NCI-H2081 treated with DMSO at 0.1 percent for 48 hours (cell line): ENCODE measurements at places on chromosomes 12 and 14.

- no peak for DNase-seq
These were observed 2.5 kb downstream of the RASSF3 start for GRCh38 chr12:64612843-64613242.

DNA sequence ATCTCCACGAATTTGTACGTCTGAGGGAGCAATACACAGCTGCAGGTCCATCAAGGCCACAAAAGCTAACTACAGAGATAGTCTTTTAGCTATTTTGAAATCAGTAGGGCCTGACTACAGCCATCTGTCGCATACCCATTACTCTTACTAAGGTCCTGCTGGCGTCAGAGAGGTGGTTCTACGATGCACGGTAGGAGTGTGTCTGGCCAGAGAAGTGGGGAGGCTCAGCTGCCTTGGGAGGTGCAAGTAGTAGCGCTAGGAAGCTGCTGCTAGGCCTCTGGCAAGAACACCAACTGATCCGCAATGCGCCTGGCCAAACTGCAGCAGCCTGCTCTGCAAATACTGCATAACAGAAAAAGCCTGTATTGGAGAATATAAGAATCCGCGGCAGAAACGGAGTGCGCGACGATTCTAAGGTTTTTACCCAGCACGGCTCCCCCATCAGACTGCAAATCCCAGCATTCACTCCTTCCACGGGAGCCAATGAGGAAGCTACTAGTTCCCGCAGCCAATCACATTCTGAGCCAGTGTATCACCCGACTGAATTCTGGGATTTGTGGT lies 743 bp upstream of the CAND1 start:
- peak; percentile 15 for DNase-seq

DNA sequence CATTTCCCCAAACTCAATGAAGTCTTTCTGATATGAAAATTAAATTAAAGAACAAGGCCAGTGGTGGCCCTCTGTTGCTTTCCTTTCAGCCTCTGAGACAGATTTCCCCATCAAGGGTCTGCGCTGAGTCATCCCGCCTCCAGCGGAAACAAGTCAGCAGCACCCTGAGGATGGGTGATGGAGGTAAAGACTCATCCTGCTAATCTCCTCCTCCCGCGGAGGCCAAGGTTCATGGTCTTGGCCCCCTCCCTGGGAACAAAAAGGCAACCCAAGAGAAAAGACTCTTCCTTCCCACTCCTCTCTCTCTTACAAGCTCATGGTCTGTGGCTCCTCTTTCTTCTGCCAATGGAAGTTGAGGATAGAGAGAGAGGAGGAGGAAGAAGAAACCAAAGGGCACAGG lies 9.0 kb upstream of the NUMB start:
- DNase-seq = no peak

DNA sequence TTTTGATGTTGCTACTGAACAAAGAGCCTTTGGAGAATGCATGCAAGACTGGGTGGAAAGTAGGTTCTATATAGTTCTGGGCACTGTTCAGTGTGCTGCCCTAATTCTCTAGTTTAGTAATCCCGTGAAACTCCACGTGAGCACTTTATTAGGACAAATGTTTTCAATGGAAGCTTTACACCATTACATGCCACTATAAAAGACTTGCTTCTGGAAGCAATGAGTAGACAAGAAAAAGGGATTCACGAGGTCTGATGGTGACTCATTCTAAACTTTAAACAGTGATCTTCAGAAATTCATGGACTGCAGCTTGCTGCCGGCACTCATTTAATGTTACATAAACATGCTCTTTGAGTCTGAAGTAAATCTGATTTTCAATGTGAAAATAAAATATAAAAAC lies 22.3 kb downstream of the ATG14 start:
- no peak for DNase-seq

DNA sequence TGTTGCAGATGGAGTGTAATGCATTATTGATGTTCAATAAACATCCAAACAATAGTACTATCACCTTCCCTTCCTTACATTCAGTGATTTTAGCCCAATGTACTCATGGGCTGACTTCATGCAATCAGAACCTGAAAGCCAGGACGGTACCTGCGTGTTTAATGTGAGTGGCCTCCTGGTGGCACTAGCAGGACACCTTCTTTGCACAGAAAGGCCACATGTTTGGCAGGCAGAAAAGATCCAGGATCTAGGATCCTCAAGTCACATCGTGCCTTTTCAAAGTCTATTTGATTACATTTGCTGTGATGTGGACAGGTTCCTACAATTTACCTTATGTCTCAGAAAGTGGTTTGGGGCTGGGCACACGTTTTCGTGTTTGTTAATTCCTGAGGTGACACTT lies 82.9 kb downstream of the NEDD1 start:
- DNase-seq = peak; percentile 38

- peak; percentile 74 for DNase-seq
These were observed 112.0 kb downstream of the SLC15A5 start for GRCh38 chr12:16165506-16165905.

DNA sequence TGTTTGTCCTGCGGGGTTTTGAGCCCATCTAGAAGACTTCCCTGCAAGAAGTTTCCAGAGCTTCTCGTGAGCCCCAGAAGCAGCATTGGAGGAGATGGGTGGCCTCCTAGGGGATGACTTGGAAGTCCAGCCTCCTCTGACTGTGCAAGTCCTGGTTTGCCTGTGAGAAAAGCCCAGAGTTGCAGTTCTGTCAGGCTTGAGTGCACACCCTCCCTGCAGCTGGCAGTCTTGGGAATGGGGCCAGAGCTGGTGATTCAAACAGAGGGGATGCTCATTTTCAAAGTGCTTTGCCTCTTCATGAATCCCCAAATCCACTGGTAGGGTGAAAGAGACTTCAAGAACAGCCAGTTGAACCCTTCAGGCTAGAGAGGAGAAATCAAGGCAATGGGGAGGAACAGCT lies 3.9 kb upstream of the PPP1R1A start:
- DNase-seq = no peak

GRCh38 chr12:78853231-78853630 lies 11.3 kb upstream of the SYT1 start:
- DNase-seq = no peak

DNA sequence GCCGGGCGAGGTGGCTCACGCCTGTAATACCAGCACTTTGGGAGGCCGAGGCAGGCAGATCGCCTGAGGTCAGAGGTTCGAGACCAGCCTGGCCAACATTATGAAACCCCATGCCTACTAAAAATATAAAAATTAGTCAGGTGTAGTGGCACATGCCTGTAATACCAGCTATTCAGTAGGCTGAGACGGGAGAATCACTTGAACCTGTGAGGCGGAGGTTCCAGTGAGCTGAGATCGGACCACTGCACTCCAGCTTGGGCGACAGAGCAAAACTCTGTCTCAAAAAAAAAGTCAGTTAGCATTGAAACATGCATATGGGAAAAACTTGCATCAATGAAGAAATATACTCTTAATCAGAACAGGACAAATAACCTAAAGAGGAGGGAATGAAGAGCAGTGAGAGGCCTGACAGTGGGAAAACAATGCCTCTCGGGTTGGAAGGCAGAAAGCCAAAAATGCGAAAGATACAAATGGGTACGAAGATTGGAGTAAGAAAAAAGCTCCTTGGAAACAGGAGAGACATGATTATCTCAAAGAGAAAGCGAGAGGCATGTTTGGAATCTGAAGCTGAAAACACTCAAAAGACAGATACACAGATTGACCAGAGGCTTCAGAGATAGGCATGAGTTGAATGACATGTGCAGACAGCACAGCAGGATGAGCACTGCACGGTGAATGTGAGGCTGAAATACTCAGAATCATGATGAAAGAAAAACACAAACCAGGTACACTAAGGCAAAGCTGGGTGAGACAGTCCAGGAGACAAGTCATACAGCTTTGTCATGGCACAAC lies 30.6 kb downstream of the RESF1 start:
- no peak for DNase-seq

DNA sequence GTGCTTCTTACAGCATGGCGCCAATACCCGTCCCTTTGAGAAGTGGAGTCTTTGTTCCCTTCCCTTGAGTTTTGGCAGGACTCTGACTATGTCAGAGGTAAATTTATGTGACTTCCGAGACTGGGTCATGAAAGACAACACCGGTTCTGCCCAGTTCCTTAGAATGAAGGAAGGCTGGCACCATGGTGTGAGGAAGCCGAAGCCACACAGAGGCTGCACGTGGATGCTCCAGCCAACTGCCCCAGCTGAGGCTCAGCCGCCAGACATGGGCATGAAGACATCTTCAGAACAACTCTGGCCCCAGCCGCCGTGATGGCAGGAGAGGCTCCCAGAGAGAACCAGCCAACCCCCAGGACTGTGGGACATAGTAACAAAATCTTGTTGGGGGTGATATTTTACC lies 111.2 kb downstream of the CALM1 start:
- DNase-seq = no peak

DNA sequence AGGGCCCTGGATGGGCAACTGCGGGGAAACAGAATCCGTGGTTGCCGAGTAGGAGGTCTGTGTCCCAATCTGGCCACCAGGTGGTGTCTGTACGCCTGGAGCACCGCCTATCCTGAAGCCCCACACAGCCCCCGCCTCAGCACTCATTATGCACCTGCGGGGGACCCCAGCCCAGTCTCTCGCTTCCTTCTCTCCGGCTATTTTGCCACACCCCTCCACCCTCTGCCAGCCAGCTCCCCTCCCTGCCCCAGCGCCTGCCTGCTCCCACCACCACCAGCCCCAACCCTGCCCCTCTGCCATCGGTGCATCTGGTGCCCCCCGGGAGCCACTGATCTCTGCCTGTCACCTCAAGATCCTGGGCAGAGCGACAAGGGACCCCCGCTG lies 2.2 kb upstream of the NXPH4 start:
- no peak for DNase-seq

DNA sequence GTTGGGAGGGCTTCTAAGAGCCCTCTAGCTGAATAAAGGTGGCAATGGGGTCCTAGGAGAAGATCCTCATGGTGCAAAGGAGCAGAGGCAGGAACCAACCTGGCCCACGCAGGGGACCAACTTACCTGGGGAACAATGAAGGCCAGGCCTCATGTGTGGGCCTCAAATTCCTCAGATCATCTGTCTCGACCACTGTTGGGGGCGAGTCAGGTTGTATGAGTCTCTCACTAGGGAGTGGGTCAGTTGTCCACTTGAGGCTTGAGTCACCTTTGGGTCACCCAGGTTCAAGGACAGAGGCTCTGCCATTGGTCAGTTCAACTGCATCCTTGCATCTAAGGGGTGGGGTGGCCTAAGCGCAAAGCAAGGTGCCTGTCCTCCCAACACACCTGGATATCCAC lies 43.7 kb upstream of the BDKRB2 start:
- no peak for DNase-seq

DNA sequence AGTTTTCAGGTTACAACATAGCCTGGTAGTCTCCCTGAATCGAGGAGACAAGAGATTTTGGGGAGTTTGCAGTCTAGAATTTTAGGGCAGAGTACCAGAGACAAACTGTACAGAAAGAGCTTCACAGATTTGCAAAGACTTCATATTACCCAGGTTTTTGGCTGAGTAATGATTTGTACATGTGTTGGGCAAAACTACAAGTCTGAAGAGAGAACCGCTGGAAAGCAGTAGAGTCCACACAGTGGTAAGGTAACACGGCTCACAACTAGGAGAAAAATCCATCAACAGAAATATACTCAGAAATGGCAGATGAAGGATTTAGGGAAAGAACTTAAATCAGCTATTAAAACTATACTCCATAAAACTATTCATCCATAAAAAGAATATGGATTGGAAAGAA lies 25.7 kb downstream of the FBXO33 start:
- DNase-seq = no peak

DNA sequence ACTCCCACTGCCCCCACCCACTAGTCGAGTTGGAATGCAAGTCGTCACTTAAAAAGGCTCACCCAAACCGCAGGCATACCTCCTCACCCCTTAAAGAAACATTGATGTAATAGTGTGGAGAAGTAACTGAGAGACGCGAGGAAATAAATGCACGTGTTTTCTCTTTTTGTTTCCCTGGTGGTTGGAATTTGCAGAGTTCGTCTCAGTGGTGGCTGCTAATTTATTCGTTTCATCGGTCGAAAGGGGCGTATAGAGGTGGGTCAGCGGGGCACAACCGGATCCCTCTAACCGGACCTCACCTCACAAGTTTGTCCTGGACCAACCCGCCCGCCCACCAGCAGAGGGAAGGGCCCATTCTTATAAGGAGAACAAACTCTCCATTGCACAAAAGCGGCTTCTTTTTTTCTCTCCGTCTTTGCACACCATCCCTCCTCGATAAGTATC lies 5.0 kb upstream of the NPAS3 start:
- DNase-seq = no peak

DNA sequence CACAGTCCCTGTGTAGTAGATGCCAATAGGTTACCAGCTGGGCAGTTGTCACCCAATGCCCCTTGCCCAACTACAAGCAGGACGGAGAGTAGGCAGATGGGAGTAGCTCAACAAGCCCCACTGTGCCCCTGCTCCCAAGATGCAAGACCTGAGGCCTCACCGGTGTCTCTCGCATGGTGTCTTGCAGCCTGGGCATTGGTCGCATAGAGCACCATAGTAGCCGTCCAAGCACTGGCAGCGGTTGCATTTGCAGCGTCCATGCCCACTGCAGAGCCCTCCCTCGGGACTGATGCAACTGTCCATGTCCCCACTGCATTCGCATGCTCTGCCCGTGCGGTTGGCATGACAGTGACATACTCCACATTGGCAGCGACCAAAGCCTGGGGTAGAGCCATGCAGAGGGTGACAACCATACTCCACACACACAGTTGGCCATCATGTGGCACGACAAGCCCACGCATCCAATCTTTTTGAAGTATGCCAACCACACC lies 11.9 kb upstream of the CSAD start:
- no peak for DNase-seq
